ENCODE measurements at places on chromosomes 2 and 18. TPM values are rescaled to one million over a fixed set of nuclear protein-coding genes. Genes with fewer than 3 reads are reported as not detected.

Gene HAAO
- 38.4 TPM for total RNA-seq

Gene IL18RAP
- 0.90 TPM for total RNA-seq

DNA sequence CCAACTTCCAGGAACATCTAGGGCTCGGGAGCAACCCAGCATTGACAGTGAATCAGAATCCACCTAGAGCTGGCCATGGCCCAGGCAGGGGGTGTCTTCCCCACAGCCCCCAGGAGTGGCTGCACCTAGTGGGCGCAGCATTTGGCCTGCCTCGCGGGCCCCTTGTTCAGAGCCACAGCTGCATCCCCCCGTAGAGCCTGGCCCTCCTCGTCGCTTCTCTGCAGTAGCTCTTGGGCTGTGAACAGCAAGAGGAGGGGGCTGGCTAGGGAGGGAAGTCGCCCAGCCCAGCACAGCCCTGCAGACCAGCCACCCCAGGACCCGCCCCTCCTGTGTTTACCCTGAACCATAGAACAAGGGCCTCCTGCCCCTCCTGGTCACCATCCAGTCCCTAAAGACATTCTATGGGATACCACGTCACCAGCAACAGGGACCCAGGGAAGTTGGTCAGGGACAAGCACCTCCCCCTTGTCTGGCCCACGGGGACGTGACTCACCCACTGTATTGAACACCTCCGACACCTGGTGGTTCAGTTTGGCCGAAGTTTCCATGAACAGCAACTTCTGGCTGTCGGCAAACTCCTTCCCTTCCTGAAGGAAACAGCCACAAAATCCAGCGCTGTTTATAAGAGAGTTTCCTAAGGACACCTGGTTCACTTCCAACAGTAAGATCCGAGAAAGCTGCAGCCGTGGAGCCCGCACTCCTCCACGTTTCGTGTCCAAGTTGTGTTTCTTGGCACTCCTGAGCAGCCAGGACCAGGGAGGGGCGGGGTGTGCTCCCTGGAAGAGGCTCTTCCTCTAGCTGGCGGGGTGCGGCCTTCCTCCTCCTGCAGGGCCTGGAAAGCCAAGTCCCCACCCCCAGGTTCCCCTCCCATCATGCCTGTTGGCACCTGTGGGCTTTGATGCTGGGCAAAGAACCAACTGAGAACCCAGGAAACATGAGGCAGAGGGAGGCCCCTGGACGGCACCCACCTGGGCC lies 8.8 kb downstream of the PRLH start:
- no peak for DNase-seq

GRCh38 chr2:211067029-211067428 lies 510.6 kb downstream of the CPS1 start:
- no peak for DNase-seq

Data from mucosa of descending colon (tissue), 3 donors.